ENCODE measurements at places on chromosomes 7 and 10.
A peak's percentile ranks its signal among the peaks of the same experiment; 100 is the strongest.

DNA sequence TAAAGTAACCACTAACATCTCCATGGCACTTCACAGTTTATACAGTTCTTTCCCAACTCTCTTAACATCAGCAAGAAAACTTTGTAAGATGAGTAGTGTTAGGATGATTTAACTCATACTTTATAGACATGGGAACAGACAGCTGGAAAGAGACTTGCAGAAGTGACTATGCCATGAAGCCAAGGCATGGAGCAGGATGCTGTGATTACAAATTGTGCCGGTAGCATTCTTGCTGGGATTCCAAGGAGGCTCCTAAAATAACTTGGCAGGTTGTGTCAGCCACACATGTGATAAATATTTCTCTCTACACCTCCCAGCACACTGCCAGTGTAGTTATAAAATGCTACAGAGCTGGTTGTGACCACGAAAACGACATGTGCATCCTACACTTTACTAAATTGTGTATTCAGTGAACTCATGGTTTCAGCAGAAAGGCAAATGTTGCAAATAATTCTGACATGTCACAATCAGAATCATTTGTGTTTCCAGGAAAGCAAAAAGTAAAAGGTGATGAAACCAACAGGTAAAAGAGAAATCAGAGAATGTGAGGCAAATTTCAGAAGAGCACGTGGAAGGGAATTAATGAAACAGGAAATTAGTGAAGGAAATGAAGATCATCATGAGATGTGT, 5.6 kb upstream of the CYP3A4 start:
- DNase-seq = no peak

- no peak for DNase-seq
Measured at GRCh38 chr10:125101049-125101448, 59.3 kb downstream of the CTBP2 start.

DNA sequence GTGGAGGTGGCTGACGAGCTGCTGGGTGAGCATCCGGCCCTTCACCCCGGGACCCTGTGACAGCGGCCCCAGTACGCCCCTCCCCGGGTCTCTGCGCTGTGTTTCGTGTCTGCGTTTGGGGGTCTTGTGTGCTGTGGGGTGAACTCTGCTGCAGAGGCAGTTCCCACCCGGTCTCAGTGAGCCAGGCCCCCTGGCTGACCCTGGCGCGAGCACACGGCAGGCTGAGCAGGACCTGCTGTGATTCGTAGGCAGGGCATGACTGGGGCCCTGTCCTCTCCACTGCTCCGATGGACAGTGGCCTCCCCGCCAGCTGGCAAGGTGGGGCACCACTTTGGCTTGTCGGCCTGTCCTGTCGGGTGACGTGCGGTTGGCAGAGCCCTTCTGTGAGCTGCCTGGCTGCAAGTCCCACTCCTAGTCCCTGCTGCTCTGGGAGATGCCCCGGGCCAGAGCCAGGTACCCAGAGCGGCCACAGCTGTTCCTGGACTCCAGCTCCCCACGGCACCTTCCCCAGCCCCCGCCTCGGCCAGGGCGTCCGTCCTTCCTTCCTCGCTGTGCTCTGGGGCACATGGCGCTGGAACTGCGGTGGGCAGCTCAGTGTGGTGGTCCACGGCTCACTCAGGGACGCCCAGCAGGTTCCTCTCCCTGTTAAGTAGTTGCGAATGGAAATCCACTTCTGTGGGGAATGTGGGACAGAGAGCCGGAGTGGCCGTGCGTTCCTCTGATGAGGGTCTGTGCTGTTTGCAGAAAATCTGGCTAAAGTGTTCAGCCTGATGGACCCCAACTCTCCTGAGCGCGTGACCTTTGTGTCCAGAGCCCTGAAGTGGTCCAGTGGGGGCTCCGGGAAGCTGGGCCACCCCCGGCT, 10.5 kb downstream of the GET4 start:
- DNase-seq = no peak

DNA sequence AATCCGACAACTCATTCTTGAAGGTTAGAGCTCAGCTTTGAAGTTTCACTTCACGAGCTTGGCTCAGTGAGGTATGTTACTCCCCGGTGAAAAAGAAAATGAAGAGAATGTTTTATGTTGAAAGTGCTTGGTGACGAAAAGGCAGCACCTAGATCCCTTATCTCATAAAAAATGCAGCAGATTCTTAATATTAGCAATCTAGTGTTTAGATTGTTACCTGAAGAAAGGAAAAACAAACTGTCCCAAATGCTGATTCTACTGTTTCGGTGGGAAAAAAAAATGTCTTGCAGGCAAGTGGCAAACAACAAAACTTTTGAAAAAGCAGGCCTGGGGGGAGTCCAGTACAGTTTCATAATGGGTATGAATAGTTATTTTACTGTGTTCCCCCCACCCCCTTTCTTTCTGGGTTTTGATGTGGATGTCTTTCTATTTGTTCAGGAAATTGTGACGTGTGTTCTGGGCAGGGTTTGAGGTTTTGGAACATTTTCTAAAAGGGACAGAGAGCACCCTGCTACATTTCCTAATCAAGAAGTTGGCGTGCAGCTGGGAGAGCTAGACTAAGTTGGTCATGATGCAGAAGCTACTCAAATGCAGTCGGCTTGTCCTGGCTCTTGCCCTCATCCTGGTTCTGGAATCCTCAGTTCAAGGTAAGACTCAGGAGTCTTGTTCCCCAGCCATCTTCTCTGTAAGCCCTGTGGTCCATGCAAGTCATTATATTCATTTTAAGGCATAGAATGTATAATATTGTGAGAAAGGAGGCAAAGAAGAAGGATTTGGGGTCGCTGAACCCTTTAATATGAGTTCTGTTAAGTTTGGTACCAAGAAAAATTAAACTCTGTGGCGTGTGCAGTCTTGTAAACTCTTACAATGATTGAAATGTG, at the start of gene SRGN:
Gene SRGN, plus strand, starts transcription at position 514 of the 881 bp plus-strand sequence. Its CDS starts 55 bp downstream, at position 569.
- peak; percentile 92 for DNase-seq

DNA sequence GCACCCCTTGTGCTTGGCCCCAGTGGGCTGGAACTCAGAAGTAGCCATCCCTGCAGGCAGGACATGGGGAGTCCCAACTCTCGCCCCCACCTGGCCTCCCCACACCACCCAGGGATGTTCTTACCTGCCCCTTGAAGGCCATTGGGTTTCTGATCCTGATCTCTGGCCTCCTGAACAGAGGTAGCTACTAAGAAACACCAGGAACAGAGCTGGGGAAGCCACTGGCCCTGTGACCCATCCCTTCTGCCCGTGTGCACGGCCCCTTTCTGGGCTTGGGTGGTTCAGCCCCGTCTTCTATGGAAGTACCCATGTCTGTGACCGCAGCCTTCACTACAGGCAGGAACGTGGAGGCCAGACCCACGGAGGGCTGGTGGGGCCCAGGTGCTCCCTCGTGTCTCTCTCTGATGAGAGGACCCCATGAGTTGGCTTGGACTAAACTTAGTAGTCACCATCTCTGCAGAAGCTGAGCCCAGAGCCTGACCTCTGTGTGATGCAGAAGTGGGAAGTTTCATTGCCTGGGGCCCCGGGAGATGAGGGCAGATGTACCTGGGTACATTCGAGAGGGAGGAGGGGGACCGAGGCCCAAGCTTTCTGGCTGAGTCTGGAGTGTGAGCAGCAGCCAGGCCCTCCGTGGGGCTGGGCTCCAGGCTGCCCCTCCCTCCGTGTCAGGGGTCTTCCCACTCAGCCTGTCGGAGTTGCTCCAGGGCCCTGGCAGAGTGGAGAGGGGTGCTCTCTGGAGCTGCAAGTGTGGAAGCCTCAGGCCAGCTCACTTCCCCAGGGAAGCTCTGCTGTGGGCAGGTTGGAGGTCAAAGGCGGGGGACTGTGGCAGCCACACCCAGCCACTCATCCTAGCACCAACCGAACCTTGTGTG, 81.0 kb downstream of the MKI67 start:
- no peak for DNase-seq

DNA sequence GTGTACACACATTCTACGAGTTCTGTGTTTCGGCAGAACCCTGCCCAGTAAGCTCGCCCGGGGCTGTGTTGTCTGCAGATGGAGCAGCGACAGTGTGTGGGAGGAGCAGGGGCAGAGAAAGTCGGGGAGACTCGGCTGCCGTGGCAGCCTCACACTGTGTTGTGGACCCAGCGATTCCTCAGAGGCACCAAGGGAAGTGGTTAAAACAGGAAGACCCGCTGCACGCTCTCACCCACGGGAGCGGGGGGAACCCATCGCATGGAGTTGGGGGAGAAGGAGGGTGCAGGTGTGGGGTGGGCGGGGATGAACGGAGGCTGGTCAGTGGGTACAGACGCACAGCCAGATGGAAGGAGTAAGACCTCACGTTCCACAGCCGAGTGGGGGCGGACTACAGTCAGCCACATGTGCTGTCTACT, 250.2 kb downstream of the ELFN1 start:
- no peak for DNase-seq

- DNase-seq = no peak
Measured at GRCh38 chr7:25852939-25853271, 299.1 kb upstream of the NFE2L3 start.

DNA sequence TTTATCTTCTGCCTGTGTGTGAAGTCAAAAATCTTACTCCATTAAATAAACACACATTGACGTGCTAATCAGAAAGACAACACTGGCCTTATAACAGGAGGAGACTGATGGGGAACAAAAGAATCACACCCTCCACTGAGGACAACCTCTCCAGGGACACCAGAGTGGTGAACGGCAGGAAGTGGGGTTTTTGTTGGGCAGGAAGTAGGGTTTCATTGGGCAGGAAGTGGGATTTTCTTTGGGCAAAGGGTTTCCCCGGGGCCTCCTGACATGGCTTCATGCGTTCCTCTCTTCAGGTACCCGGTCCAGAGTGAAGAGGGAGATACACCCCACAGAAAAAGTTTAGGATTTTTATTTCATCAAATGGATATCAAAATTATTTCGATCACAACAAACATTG, 30.6 kb downstream of the ADARB2 start:
- no peak for DNase-seq

DNA sequence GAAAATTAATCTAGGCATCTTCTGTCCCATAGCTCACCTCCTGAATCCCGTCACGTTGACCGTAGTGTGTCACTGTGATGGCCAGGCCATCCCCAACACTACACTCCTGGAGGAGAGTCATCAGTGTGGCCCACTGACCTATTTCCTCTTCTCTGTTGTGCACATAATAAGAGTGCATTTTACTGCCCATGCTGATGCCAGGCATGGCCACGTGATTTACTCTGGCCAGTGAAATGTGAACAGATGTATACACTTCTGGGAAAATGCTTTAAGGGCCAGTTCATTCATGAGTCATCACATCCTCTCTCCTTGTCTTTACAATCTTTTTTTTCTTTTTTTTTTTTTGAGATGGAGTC, 101.9 kb upstream of the PIP4K2A start:
- peak; percentile 93 for DNase-seq

GRCh38 chr10:3404381-3404780, 231.8 kb upstream of the PITRM1 start:
- DNase-seq = no peak

- no peak for DNase-seq
Measured at GRCh38 chr7:4715410-4715776, 33.3 kb downstream of the FOXK1 start.

GRCh38 chr7:106039486-106040060, 72.5 kb downstream of the SYPL1 start:
- no peak for DNase-seq

DNA sequence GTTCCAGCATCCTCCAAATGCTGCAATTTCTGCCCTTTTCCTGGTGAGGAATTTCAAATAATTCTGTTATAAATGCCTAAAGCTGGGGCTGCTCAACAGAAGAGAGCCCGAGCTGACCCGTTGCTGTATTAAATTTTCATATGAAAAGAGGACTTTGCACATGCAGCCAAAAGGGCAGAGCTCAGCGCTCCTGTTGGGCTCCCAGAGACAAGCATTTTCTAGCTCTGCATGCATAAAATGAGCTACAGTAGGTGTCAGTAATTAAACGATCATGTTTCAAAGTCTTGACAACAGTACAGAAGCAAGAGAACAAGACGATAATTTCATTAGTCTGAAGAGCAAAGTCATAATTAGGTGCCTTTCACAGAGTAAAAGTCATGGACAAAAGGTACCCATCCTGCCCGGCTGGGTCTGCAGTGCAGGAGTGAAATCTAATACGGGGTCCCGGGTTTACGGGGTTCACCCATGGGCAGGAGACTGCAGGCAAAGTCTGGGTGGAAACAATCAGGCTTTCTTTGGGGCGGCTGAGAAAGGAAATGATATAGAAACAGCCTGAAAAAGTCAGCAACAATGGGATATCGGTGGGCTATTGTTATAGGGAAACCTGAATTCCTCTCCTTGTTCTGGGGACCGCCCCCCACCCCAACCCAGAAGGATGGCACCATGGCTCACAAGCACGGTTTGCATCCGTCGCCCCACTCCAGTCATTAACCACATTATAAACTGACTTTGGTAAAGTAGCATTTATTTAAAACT, 66.0 kb downstream of the EBF3 start:
- DNase-seq = no peak

DNA sequence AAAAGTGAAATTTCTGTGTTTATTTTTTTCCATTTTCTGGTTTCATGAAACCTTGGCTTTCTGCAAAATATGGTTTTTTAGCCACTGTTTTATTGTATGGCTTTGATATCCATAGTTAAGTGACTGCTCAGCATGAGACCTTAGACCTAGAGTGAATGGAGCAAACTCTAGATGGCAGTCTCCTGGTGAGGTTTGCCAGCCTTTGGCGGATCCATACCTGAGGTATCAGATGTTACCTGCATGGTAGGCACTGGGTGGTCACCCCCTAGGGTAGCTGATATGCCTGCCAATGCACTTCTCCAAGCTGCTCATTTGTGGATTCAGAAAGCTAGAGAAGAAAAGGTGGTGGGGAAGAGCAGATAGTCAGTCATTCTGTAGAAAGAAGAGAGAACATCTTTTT, 17.4 kb upstream of the FZD8 start:
- no peak for DNase-seq

- DNase-seq = no peak
Measured at GRCh38 chr7:44219371-44220045, 18.7 kb downstream of the YKT6 start.

DNA sequence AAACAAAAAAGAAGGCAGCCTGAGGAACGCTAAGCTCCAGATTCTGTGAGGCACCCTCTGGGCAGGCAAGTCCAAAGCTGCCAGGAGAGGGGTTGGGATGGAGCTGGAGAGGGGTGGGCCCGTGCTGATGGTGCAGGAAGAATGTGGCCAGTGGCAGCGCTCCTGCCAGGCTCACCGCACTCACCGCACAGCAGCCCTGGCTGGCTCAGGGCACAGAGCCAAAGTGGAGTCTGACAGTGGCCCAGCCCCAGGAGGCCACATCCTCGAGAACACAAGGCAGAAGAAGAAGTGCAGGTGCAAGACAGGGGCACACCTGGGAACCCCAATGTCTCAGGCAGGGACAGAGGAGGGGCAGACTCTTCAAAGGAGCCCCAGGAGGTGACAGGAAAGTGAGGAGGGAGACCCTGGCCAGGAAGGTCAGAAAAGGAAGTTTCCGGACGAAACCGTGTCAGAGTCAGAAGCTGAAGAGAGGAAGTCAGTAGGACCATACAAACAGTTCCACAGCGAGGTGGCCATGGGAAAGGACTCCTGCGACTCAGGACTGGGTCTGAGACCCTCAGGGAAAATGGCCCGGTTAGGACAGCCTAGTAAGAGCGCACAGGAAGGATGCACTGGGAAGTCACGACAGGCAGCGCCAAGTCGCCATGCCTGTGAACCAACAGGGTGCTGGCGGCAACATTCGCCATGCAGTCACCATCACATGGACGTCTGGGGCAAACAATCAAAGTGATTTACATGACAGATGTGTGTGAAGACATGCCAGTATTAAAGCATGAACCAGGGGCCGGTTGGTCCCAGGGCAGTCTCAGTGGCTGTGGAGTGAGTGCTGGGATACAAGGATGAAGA, 54.4 kb downstream of the COBL start:
- no peak for DNase-seq

Data from endothelial cell of umbilical vein (primary cell).